ENCODE measurements at places on chromosomes 2 and 18.

GRCh38 chr18:68340606-68341005 is 374.3 kb downstream of the TMX3 start:
- DNase-seq = no peak

DNA sequence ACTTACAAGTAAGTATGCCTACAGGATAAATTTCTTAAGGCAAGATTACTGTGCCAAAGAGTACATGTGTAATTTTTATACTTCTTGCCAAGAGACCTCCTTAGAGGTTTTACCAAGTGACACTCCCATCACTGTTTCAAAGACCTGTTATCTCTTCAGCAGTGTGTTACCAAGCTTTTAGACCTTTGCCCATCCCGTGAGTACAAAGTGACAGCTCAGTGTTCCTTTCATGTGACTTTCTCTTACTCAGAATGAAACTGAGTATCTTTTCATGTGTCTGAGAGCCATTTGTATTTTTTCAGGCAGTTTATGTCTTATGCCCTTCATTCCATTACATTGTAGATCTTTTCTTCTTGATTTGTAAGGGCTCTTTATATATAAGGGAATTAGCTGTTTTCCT is 287.5 kb upstream of the SALL3 start:
- no peak for DNase-seq

DNA sequence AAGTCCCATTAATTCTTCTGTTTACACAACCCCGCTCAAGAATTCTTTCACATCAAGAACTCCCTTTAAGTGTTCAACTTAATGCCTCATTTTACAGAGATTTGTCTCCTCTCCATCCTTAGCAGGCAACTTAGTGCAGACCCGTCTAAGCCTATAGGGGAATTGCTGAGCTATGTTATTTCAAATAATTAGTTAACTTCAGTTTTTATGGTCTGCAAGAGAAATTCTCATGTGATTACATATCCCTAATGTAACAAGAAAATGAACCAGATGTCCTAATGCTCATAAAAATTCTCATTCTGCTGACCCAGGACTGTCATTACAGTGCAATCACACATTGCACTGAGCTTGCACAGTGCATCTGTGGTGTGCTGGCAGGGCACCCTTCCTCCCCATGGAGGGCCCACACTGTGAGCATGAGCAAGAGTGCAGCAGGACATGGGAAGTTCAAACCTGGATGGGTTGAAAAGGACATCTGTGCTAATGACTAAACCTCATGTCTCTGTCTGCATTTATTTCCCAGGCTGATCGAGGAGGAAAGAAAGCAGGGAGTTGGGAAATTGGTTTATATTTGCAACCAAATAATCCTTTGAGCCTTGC is 97.1 kb downstream of the COL5A2 start:
- no peak for DNase-seq

- no peak for DNase-seq
Observed at GRCh38 chr2:40265602-40266001, 186.3 kb downstream of the SLC8A1 start.

DNA sequence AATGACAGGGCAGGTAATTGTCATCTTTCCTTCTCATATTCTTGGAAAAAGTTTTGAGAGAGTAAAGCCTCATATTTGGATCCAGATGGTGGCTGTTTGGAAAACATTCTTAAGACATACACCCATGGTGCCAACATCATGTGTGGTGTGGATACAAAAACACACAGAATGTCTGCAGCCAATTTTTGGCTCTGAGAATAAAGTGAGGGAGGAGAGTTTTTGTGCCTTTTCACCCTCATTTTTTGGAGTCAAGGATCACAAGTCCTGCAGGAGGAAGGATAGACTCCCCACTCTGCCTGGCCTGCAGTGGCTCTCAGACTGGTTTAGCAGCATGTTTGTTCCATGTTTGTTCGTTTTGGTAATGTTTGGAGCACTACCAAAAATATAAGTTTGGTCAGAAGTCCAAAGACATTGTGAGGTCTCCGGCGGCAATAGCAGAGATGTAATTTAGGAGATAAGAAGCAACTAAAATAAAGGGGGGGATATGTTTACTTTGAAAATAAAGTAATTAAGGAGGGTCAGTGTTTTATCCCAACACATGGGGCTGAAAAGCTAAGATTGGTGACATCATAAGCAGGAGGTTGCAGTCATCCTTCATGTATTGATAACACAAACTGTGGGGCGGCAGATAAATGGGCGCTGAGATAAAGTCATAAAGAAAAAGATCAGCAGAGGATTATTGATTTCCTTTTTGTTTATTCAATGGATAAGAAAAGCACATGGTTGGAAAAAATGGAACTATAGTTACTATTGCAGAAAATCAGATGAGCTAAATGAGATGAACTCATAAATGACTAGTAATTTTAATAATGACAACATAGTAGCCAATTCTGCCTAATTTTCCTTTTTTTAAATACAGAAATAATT is 655 bp downstream of the NOSTRIN start:
- DNase-seq = no peak

- DNase-seq = no peak
Observed at GRCh38 chr2:208295834-208296233, 29.8 kb downstream of the PIKFYVE start.

- no peak for DNase-seq
Observed at GRCh38 chr2:72695676-72696075, 130.2 kb downstream of the EXOC6B start.

GRCh38 chr2:135190799-135191198 is 138.7 kb downstream of the RAB3GAP1 start:
- no peak for DNase-seq

DNA sequence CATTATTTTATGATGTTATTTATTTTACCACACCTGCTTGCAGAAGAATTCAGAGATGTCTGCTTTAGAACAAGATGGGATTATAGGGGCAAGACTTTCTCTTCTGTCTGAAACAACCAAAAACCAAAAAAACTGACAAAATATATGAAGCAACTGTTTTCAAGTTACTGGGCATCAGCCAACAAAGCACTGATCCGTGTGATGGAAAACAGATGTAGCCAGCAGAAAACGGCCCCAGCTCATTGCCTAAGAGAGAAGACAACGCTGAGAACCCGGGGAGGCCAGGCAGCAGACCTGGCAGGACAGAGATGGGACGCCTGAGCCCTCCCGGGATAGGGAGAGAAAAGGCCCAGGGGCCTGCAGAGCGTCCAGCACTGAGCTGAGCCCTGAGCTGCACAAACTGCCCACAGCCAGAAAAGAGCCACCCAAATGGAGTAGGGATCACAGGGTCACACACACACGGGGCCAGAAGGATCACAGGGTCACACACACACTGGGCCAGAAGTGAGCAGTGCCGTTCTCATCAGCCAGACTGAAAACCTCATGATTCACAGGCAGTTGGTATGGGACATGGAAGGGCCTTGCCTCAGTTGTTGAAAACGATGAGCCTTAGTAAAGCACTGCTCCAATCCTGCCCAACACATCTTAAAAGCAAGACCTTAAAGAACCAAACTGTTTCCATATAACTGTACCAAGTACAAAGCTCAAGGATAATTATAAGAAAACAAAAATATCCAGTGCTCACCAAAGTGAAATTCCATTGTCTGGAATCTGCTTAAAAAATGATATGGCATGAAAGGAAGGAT is 12.1 kb downstream of the PXDN start:
- DNase-seq = no peak

- no peak for DNase-seq
Observed at GRCh38 chr18:65608471-65608870, 142.3 kb upstream of the CDH7 start.

DNA sequence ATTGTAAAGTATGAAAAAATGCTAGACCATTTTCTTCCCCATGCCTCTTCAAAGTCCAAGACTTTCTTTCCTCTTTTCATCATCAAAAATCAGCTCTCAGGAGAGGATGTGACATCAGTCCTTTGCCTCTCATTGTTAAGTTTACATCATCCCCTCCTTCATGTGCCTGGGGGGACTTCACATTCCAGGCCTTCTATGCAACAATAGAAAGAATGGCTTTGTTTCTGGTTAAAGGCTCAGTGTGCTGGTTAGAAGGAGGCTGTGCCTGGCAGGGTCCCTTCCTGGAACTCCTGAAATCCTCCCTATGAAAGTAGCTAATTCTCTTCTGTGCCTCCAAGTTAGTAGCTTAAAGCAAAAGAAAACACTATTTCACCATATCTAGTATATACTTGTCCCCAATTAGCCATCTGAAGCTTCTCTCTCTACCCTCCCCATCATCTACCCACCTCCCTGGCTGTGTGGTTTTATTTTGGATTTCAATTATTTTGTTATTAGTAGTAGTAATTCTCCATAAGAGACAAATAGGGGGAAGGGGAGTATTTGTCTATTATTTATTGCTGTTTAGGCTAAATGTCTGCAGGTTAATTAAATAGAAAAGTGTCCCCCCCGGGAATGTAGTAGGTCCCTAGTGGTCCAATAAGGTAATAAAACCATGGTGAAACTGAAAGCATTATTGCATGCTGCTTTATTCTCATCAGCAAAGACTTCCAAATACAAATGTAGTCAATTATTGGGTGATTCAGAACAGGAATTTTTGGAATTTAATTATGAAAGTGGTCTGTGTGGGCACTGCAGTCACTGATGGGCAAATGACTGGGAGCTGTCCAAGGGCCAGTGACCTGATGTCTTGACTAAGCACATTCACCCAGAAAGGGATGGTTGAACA is 69.0 kb downstream of the CPO start:
- DNase-seq = no peak

All from stimulated activated CD4-positive, alpha-beta T cell treated with anti-CD3 and anti-CD28 coated beads, Interleukin-2, amount 100 ng/mL, for 4 hours (primary cell).